ENCODE measurements at places on chromosomes 2 and 18.
A peak's percentile ranks its signal among the peaks of the same experiment; 100 is the strongest.

- DNase-seq: no peak
Measured at GRCh38 chr2:220932041-220932440, 640.1 kb downstream of the EPHA4 start.

GRCh38 chr2:7795778-7796563 lies 878.8 kb downstream of the RNF144A start:
- DNase-seq: peak; percentile 56

- peak; percentile 36 for DNase-seq
Measured at GRCh38 chr2:33442528-33443079, 33.8 kb upstream of the RASGRP3 start.

- peak; percentile 47 for DNase-seq
Measured at GRCh38 chr2:5479265-5479928, 212.8 kb upstream of the SOX11 start.

GRCh38 chr2:201122276-201122675 lies 6.3 kb downstream of the CFLAR start:
- DNase-seq: no peak

DNA sequence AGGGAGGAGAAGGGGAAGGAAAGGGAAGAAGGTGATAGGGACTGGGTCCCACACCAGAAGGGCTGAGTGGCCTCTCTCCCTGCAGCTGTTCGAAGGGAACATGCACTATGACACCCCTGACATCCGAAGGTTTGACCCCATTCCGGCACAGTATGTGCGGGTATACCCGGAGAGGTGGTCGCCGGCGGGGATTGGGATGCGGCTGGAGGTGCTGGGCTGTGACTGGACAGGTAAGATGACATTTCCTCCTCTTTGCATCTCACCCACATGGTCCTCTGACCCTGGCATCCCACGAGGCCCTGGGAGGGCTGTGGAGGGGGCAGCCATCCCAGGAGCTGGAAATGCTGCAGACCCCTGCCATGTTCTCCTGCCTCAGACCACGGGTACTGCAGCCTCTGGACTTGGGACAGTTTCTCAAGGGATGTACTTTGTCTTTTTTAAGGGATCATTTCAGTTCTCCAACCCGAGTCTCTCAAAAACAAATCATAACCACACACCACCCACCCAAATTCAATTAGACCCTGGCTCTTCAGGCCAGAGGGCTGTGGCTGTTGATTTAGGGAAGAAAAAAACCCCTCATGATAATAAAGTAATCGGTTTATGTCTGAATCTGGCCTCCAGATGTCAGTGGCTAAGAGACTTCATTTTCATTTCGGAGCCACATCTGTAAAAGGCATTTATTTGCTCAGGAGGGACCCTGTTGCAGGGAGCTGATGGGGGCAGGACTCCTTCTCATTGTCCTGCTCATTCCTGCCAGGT lies 63.5 kb downstream of the NRP2 start:
- no peak for DNase-seq

DNA sequence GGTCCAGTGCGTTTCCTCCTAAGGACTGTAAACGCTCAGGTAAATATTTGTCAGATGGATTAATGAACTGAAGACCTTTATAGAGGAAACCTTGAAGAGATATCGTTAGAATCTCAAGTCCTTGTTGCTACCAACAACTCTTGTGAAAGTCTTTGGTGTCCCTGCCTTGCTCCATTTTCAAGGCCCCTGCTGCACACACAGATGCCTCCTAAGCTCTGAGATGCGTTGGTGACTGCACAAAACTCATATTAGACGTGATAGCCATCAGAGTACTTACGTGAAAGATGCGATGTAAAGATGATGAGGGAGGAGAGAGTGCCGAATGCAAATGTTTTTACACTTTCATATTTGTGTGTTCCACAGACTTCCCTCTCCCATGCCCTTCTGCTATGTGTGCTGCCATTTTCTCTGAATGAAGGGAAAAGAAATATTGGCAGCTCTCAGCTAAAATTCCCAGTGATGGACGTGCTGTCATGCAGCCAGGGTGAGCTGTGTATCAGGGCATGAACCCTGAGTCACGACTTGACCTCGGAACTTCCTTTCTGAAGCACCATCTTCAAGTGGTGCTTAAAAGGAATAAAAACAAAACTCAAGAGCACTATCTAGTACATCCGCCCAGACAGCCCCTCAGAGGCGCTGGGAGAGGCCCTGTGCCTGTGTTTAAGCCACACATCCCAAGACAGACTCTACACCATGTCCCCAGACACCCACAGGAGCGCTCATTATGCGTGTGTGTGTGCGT lies 117.4 kb downstream of the FAM210A start:
- no peak for DNase-seq

DNA sequence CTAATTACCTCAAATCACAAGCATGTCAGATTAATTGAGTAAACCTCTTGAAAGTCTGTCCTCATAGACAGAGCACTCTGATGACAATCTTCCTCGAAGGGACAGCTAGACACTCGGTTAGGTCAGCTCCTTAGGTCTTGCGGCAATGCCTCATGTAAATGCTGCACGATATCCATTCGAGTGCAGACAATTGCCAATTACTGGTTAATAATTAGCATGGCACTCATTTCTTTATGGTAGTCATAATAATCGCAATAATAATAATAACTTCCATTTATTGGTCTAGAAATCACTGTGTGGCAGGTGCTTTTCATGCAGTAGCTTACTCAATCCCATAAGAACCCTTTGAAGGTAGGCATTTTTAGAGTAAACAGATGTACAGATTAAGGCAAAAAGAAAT lies 44.7 kb upstream of the DSC1 start:
- no peak for DNase-seq

- no peak for DNase-seq
Measured at GRCh38 chr2:238101891-238102841, 2.0 kb downstream of the ESPNL start.

- DNase-seq: peak; percentile 70
Measured at GRCh38 chr2:211867845-211868451, 670.7 kb downstream of the ERBB4 start.

DNA sequence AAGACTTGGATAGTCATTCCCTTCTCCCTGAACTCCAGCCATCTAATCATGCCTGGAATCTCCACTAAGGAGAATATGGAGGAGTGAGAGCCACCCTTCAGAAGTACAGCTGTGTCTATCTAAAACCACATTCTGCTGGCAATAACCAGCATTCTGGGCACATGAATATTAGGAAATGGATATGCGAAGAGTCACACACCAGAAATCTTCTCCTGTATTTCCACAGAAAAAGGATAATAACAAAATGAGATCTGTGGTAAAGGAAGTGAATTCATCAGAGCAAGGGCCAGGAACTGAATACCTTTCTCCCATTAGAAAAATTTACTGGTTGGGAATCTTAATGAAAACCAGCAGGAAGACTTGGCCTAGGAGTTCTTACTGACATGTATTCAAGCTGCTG lies 218.8 kb downstream of the SCG2 start:
- no peak for DNase-seq

- DNase-seq: no peak
Measured at GRCh38 chr2:1370461-1370860, 42.8 kb upstream of the TPO start.

- no peak for DNase-seq
Measured at GRCh38 chr2:124039032-124039431, 13.9 kb downstream of the CNTNAP5 start.

DNA sequence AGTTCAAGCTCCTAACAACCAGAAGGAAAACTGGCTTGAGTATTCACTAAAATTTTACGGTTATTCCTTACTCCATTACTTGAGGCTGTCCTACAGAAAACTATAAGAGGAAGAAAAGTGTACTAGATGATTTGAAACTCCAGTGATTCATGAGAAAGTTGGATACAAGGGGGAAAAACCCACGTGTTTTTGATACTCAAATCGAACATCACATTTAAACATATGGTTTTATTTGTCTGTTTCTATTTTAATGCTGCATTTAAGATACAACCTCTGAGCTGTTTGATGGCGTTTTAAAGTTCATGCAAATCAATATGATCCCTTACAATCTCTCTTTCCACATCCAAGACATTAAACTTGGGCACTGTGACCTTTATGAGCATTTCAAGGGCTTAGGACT lies 125.1 kb upstream of the LMAN1 start:
- DNase-seq: no peak

GRCh38 chr2:9284521-9285297 lies 78.1 kb downstream of the ASAP2 start:
- no peak for DNase-seq

DNA sequence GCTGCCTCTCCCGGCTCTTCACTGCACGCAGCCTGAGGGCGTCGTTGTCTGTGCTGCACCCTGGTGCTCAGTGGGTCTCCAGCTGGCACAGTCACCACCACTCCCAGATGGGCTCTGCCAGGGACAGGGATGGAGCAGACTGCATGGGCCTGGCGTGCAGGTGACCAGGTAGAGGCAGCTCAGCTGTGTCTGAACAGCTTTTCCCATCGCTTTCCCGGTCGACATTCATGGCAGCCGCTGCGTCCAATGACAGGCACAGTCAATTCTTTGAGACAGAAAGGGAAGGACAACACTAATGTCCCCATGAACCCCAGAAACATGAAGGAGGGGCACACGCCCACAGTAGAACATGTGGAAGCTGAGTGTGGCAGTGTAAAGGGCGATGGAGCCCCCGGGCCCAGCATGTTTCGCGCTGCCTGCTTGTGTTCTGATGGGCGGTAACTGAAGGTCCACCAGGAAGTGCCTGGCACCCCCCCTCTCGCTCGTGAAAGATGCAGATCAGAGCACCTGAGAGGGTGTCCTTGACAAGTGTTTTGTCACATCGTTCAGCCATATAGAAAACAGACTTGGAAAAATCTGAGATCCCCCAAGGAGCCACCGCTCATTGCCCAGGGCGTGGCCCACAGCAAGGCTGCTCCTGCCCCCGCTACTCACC lies 122.4 kb downstream of the NFATC1 start:
- no peak for DNase-seq

DNA sequence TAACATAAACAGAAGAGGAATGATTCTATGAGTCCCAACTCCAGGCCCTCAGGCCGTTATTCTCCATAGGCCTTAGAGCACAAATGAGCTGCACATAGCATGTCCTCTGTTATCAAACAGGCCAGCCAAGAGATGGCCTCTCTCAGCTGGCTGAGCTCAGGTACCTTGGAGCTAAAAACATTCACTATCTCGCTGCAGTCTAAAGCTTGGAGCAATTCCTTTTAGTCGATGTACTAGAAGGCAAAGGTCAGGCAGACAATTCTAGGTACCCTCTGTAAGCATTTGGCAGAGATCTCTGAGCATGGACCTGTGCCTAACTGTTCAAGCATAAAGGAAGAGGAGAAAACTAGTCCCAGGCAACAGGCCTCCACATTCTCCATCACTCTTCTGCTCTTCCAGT lies 38.0 kb upstream of the ATL2 start:
- no peak for DNase-seq

Measured in A673 (cell line).